ENCODE measurements at places on chromosomes 5 and 9.

GRCh38 chr5:59484618-59485017 is 408.9 kb downstream of the PDE4D start:
- peak; percentile 52 for DNase-seq

- DNase-seq = peak; percentile 10
Observed at GRCh38 chr5:170451747-170452365, 52.0 kb upstream of the KCNIP1 start.

DNA sequence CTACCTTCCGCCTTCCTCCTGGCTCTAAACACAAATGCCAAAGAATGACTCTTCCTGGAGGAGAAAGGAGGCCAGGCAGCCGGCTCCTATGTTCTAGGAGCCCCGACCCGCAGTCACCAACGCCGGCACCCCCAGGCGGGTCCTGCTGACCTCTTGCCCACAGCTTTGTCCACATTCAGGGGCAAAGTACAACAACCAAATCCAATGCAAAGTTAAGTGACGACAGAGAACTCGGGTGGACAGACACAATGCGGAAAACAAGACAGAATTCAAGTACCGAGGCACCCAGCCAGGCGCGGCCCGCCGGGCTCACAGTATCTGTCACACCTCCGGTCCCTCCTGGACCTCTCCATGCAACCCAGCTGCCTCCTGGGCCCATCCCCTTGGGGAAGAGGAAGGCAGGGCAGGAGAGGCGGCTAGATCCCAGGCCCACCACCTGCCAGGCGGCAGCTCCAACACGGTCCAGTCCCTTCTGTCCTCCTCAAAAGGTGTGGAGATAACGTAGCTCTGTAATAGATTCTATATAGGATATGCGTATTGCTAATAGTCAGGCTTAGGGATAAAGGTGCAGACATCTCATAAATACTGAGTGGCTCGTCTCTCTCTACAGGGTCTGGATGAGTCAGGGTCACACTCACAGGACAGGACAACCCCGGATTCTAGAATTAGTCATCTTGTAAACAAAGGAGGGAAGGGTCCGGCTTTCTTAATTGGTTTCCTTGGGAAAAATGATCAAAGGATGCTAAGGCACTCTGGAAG is 46.9 kb upstream of the UBAC1 start:
- DNase-seq = peak; percentile 52

DNA sequence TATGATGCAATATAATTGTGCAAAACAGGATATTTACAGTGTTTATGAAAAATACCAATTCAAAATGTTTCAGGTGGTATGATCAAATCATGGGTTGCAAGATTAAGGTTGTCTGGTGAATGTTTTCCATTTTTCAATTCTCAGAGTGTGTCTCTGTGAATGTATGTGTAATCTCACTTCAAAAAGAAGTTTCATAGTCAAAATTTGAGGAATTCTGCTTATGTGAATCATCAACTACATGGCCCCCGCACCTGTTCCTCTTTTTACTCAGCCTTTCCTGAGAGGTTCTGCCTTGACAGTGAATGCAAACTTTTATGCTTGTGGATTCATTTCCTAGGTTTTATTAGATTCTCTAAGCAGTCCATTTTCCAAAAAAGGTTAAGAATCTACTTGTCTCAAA is 32.1 kb downstream of the KCTD16 start:
- DNase-seq = no peak

- DNase-seq = peak; percentile 38
Observed at GRCh38 chr9:126499005-126499910, 114.5 kb upstream of the LMX1B start.

GRCh38 chr9:73643379-73644013 is 491.8 kb downstream of the ANXA1 start:
- peak; percentile 84 for DNase-seq

DNA sequence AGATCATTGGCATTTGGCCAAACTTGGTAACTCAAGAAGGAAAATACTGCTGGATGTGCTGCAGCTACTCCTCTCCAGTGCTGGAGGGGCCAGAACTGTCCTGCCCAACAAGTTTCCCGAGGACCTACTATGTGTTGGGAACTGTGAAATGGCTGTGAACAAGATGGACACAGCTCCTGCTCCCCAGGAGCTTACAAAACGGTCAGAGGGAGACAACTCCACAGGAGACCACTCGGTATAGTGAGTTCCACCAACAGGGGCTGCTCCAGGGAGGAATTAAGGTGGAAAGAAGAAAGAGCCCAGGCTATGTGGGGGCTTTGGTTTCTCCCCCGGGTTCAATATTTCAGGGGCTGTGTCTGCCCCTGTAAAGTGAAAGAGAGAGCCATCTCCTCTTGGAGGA is 78.8 kb downstream of the GNA14 start:
- DNase-seq = no peak

Data from kidney tubule cell (primary cell).